ENCODE measurements at places on chromosomes 2 and 18. TPM values are rescaled to one million over a fixed set of nuclear protein-coding genes. Genes with fewer than 3 reads are reported as not detected.

DNA sequence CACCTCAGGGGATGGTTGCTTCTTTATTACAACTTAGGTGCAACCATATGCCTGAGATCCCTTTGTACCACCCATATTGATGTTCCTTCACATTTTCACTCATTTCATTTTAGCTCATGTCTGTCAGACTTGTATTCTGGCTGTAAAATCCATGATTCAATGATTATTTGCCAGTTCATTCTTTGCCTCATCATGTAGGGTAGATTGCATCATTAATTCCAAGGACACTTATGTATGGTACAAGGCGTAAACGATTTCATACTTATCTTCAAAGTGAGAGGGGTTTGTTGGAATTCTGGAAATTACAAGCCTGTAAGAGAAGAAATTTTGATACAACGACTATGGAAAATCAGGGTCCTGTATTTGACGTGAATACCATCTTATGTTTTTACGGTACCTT is 685.0 kb upstream of the FANCL start:
- no peaks in the 10 kb centered on the region for H3K4me1 ChIP-seq
- H3K4me3 ChIP-seq, result no peak overlapping the region
- no peak for DNase-seq
- H3K36me3 ChIP-seq, result no peaks in the 10 kb centered on the region

DNA sequence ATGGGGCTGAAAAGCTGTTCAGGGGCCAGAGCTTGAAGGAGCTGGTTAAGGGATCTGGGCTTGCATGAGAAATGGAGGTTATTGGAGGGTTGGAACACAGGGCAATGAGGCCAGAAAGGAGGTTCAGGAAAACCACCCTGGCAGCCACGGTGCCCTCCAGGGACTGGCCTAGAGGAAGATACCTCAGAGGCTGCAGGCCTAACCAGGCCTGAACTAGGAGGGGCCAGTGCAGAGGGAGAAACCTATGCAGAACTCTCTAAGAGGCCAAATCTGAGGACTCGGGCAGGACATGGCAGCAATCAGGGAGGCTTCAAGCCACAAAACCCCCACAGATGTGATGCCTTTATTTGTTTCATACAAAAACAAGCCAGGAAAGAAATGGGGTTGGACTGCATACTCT is 66.8 kb downstream of the BIN1 start:
- H3K27ac ChIP-seq, result no peak overlapping the region
- no peak for DNase-seq
- H3K4me3 ChIP-seq, result no peak overlapping the region
- H3K4me1 ChIP-seq, result no peaks in the 10 kb centered on the region
- no peaks in the 10 kb centered on the region for H3K27me3 ChIP-seq
- no peaks in the 10 kb centered on the region for H3K36me3 ChIP-seq

GRCh38 chr2:174574657-174575056 is 22.9 kb downstream of the WIPF1 start:
- peaks cover 72% of the 10 kb centered on the region for H3K36me3 ChIP-seq
- no peaks in the 10 kb centered on the region for H3K4me1 ChIP-seq
- H3K27ac ChIP-seq, result no peak overlapping the region
- no peak overlapping the region for H3K4me3 ChIP-seq
- no peaks in the 10 kb centered on the region for H3K27me3 ChIP-seq

DNA sequence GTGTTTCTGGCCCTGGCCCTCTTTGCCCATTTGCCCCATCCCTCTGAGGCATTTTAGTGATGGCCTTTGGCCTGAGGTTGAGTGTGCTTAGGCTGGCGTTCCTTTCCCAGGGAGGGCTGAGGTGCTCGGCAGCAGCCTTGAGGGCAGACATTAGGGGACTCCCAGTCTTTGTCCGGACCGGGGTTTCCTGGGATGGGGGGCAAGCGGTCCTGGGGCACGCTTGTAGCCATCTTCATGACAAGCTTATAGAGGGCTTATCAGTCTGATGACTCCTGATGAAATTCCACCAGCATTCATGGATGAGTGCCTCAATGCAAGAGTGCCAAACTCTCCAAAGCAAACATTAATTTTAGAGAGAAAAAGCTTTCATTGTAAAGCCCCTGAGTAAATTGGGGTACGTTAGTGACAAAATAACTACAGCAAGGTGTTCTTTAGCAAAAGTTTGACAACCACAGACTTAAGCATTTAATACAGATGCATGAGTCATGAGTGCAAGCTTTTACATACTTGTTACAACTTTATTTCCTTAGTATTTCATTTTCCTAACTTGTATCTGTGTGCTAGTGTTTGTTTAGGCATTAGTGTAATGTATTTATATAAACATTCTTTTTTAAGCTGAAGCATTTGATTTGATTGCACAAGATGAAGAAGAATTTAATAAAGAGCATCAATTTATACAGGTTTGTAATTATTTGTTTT is 45.6 kb downstream of the CEP192 start:
- no peak overlapping the region for H3K27ac ChIP-seq
- H3K4me3 ChIP-seq, result no peak overlapping the region
- H3K27me3 ChIP-seq, result no peaks in the 10 kb centered on the region

GRCh38 chr2:43038696-43039094 is 187.7 kb downstream of the ZFP36L2 start:
- peaks cover 6% of the 10 kb centered on the region for H3K4me1 ChIP-seq
- DNase-seq, result no peak
- no peak overlapping the region for H3K4me3 ChIP-seq
- H3K27me3 ChIP-seq, result no peaks in the 10 kb centered on the region

- H3K4me1 ChIP-seq, result peaks cover 5% of the 10 kb centered on the region
- no peaks in the 10 kb centered on the region for H3K36me3 ChIP-seq
Measured at GRCh38 chr18:12278215-12278671, 24.1 kb downstream of the CIDEA start.

DNA sequence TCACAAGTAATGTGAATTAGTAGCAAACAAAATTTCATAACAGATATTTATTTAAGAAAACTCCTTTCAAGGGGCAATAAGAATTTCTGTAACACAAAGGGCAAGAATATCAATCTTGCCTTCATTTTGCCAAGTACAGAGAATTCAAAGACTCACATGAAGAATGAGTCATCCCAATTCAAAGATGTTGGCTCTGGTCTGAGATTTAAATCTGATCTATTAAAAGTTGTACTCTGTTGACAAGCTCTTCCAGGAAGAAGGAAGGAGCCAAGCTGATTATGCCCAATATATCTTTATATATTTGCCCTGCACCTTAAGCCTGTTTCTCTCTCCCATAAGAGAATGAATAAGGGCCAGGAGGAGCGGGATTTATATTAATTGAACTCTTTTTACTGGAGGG is 55.9 kb upstream of the RPE start:
- H3K4me1 ChIP-seq, result peaks cover 23% of the 10 kb centered on the region
- H3K36me3 ChIP-seq, result no peaks in the 10 kb centered on the region
- no peak overlapping the region for H3K4me3 ChIP-seq
- no peak for DNase-seq
- no peaks in the 10 kb centered on the region for H3K27me3 ChIP-seq
- H3K27ac ChIP-seq, result no peak overlapping the region

- H3K36me3 ChIP-seq, result no peaks in the 10 kb centered on the region
- no peaks in the 10 kb centered on the region for H3K4me1 ChIP-seq
- H3K27ac ChIP-seq, result no peak overlapping the region
- DNase-seq, result no peak
Measured at GRCh38 chr2:148978026-148978685, 60.3 kb upstream of the LYPD6B start.

DNA sequence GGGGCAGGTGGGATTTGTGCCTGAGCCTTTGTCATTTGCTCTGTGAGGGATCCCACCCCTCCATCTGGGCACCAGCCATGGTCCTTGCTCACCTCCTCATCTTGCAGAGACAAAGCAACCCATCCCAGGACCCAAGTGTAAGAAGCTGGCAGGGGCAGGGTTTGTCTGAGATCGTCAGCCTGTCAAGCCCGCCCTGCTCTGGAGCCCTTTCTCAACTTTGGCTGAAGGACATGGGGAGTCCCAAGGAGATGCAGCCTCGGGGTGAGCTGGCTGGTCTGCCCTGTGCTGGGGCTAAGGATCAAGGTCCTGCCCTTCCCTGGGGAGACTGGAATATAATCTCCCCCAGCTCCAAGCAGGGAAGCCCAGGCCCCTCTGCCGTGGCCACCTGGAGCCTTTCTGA is 86.0 kb downstream of the CAPN13 start:
- no peak overlapping the region for H3K27ac ChIP-seq
- H3K27me3 ChIP-seq, result no peaks in the 10 kb centered on the region
- peak; percentile 18 for DNase-seq
- H3K4me3 ChIP-seq, result no peak overlapping the region
- H3K36me3 ChIP-seq, result no peaks in the 10 kb centered on the region

- DNase-seq, result peak; percentile 67
- no peak overlapping the region for H3K27ac ChIP-seq
- no peaks in the 10 kb centered on the region for H3K27me3 ChIP-seq
- H3K4me3 ChIP-seq, result no peak overlapping the region
Measured at GRCh38 chr2:209556354-209556961, 132.6 kb downstream of the MAP2 start.

GRCh38 chr2:67312871-67313270 is 84.3 kb upstream of the ETAA1 start:
- no peaks in the 10 kb centered on the region for H3K27me3 ChIP-seq
- H3K36me3 ChIP-seq, result no peaks in the 10 kb centered on the region
- peaks cover 8% of the 10 kb centered on the region for H3K4me1 ChIP-seq
- DNase-seq, result no peak
- no peak overlapping the region for H3K4me3 ChIP-seq

DNA sequence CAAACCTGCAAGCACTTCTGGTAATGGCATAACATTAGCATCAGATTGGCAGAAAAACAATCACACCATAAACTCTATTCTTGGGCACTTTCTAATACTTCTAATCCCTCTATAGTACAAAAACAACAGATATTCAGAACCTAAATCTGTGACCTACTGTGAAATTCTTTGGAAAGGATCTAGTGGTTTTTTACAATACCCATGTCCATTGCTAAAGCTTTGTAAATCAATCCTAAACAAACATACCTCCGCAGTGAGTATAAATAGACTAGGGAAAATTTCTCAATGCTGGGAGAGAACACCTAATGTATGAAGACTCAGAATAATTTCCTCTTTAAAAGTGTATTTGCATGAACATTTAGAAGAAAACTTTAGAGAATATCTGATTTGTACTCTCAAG is 1098.5 kb upstream of the DDX18 start:
- H3K27ac ChIP-seq, result no peak overlapping the region
- H3K27me3 ChIP-seq, result no peaks in the 10 kb centered on the region
- no peaks in the 10 kb centered on the region for H3K4me1 ChIP-seq
- DNase-seq, result no peak

GRCh38 chr2:169716238-169716886 is 17.3 kb upstream of the KLHL23 start:
- no peaks in the 10 kb centered on the region for H3K27me3 ChIP-seq
- no peak overlapping the region for H3K4me3 ChIP-seq
- no peak overlapping the region for H3K27ac ChIP-seq
- no peaks in the 10 kb centered on the region for H3K36me3 ChIP-seq

DNA sequence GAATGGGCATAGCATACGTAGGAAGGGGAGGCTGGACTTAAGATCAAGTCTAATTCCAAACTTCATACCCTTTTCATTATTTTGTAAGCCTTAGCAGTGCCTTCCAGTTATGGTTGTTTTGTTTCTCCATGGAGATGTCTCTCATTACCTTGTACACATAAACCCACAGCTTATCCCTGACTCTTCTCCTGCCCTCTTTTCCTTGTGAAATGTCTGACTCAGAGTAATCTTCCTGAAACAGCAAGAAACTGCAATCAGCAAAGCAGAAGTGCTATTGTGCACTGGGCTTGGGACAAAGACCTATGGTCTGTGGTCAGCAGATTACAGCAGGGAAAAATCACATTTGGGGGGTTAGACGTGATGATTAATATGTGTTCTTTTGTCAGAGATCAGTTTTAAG is 176.7 kb downstream of the IKZF2 start:
- no peaks in the 10 kb centered on the region for H3K36me3 ChIP-seq
- no peaks in the 10 kb centered on the region for H3K27me3 ChIP-seq
- H3K4me1 ChIP-seq, result no peaks in the 10 kb centered on the region
- DNase-seq, result no peak
- no peak overlapping the region for H3K4me3 ChIP-seq
- no peak overlapping the region for H3K27ac ChIP-seq

GRCh38 chr2:108701208-108701607 is 18.1 kb upstream of the RANBP2 start:
- no peak overlapping the region for H3K27ac ChIP-seq
- H3K4me3 ChIP-seq, result no peak overlapping the region
- H3K27me3 ChIP-seq, result no peaks in the 10 kb centered on the region
- no peaks in the 10 kb centered on the region for H3K4me1 ChIP-seq
- no peak for DNase-seq
- no peaks in the 10 kb centered on the region for H3K36me3 ChIP-seq

DNA sequence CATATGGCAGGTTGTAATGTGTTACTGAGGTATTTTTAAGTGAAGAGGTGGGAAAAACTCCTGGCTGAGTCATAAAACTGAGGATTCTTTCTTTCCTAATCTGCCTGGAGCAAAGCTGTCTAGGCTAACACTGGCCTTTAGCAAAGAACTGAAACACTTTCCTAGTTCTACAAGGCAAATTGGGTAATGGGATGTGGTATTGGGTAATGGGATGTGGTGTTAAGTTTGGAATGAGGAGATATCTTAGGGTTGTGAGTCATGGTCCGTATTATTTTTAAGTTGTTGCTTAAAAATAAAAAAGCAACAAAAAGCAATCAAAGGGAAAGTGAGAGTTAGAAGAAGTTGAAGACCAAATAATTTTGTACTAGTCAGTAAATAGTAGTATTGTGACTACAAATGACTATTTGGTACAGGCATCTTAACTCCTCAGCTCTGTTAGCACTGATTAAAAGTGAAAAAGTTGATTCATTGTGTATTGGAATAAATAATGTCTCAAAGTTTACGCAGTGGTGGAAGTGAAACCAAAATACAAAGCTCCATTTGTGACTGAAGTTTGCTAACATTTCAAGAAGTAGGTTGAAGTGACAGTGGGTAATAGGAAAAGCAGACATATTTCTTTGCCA is 216.8 kb downstream of the CAMKMT start:
- no peak overlapping the region for H3K4me3 ChIP-seq
- no peaks in the 10 kb centered on the region for H3K27me3 ChIP-seq
- no peaks in the 10 kb centered on the region for H3K36me3 ChIP-seq
- DNase-seq, result no peak
- no peak overlapping the region for H3K27ac ChIP-seq

DNA sequence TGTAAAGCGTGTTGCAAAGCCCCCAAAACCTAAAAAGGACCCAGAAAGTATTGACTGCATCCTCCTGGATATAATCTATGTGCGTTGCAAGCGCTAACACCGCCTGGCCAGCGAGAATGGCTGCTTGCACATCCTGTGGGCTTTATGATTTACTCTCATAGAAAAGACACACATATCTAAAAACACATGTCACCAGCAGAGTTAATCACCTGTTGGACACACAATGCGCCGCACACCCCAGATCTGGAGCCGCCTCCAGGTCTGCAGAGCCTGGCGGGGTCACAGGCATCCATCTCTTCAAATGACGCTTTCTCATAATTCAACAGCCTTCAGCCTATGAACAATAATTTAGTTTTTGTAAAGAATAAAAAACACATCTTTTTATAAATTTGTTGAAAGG is 186.5 kb downstream of the RTP5 start:
- H3K27me3 ChIP-seq, result no peaks in the 10 kb centered on the region
- no peak overlapping the region for H3K27ac ChIP-seq
- no peaks in the 10 kb centered on the region for H3K4me1 ChIP-seq
- H3K4me3 ChIP-seq, result no peak overlapping the region
- no peaks in the 10 kb centered on the region for H3K36me3 ChIP-seq

- H3K36me3 ChIP-seq, result no peaks in the 10 kb centered on the region
- H3K4me1 ChIP-seq, result peaks cover 5% of the 10 kb centered on the region
- no peak for DNase-seq
Measured at GRCh38 chr2:88667219-88667618, 24.3 kb upstream of the RPIA start.

Gene MC5R
- not detected for total RNA-seq

Gene KCNG2
- total RNA-seq, result 0.92 TPM

Gene SFTPB
- not detected for total RNA-seq

Gene CRACDL
- total RNA-seq, result 6.2 TPM

Gene CROCC2
- total RNA-seq, result not detected

Gene LYG1
- not detected for total RNA-seq

Data from stomach (tissue), 19 donors.